Psoas muscle (tissue), 8 donors: ENCODE measurements at places on chromosomes 12 and 14.

DNA sequence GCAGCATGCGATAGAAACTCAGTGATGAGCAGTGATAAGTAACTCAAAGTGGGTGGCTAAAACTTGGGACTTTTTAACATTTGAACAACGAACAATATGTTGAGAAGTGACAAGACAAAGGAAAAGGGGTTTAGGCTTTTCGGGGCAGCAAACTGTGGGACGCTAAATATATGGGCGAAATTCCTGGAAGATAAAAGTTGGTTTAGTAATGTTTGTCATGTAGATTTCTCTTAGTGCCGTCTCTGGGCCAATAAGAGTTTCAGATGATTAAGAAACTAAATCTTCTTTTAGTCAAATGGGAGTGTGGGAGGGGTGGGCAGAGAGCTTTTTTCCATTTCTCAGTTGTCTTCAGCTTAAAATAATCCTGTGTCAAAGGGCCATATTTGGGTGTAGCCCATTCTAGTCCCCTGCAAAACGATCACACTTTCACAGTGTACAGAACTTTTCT lies 41.7 kb upstream of the FUT8 start:
- DNase-seq = no peak

GRCh38 chr14:88802596-88802995 lies 9.8 kb upstream of the EML5 start:
- DNase-seq = no peak

DNA sequence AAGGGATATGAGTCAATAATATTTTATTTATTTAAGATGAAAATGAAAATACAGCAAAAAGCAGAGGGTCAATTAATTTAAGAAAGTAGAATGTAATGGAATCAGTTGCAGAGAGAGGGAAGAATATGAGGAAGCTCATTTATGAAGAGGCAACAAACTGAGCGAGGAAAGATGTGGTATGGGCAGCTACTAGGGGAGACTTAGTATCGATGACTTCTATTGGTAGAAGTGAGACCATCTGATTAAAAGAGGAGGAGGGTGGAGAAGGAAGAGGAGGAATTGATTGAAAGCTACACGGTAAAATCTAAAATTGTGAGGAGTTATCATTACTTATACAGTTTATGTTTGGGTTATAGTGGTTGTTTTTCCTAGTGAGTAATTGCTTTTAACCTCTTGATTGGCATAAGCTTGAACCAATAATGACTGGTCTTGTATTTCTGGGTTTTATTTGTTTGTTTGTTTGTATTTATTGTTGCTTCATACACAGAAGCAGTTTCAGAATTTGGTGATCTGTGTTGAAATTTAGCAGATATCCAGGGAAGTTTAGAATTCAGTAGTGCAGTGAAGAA lies 121.0 kb downstream of the LRRIQ1 start:
- DNase-seq = no peak

DNA sequence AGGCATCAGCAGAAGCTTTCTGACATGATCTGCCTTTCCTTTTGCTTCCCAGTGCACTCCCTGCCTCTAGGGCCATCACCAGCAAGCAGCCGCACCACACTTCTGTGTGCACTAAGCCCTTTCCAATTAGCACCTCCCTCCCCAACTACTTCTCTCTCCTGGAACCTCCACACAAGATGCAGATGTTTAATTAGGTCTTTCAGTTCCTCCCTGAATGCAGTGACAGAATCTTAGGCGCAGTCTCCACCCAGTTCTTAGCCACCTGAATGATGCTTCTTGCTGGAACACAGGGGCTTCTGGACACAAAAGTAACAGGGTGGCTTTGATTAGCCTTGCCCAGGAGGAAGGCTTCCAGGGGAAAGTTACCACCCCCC lies 32.9 kb downstream of the NIN start:
- DNase-seq = no peak

GRCh38 chr12:91142221-91142631 lies 30.9 kb upstream of the LUM start:
- no peak for DNase-seq

- DNase-seq = no peak
Observed at GRCh38 chr12:127192391-127192790, 1074.6 kb upstream of the TMEM132C start.
